SW 1271 (cell line): ENCODE measurements at places on chromosomes 1 and 21.

DNA sequence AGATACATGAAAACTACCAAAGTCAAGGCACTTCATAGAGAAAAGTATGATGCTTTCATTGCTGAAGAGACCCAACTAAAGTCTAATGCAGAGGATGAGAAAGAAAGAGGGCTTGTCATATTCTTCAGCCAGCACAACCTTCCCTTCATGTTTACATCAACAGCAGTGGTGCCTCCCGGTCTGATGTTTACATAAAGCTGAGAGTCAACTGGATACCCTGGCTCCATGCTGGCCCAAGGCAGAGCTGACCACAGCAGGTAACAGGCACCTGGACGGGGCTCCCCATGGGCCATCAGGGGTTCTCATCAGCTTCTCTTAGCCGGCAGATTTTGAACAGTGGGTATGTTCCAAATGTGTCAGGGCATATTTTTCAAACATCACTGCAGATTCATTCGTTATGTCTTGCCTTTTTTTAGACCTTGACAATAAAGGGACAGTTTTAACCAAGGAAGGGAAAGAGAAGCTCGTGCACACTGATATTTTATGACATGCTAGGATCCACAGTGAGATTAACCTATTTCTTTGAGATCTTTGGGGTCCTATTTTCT lies 117.1 kb downstream of the NRIP1 start:
- DNase-seq: no peak

- no peak for DNase-seq
Measured at GRCh38 chr1:6172549-6172948, 7.6 kb downstream of the CHD5 start.

GRCh38 chr1:10065760-10066159 lies 33.0 kb downstream of the UBE4B start:
- no peak for DNase-seq

DNA sequence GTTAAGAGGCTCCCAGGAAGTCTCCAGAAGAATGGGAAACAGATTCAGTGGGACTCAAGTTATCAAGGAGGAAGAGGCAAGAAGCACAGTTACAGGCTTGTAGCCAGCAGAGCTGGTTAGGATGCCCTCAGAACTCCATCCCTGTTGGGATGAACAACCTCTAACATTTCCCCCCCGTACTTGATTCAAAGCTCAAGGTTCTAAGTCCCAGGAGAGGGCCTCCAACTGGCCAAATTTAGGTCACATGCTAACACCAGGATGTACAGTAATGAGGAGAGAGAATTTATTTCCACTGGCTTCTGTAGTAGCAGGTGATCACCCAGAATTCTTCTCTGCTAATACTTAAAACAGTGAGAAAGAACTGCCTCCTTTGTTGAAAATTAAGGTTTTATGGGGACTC lies 22.3 kb upstream of the HSPA13 start:
- no peak for DNase-seq

- DNase-seq: no peak
Measured at GRCh38 chr1:199242601-199243000, 603.8 kb downstream of the PTPRC start.

DNA sequence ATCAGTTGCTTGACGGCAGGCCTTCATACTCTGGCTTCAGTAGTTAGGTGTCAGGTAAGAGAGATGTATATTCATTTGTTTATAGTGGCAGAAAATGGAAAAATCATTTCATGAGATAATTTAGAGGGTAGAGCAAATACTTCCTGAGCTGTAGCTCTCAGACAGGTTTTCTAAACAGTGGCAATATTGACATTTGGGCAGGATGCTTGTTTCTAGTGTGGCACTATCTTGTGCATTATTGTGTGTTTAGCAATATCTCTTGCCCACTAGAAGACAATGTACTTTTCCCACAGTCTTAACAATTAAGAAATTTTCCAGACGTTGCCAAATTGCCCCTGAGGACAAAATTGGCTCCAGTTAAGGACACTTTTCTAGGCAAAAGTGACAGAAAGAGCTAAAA lies 1143.1 kb downstream of the PLA2G4A start:
- no peak for DNase-seq

DNA sequence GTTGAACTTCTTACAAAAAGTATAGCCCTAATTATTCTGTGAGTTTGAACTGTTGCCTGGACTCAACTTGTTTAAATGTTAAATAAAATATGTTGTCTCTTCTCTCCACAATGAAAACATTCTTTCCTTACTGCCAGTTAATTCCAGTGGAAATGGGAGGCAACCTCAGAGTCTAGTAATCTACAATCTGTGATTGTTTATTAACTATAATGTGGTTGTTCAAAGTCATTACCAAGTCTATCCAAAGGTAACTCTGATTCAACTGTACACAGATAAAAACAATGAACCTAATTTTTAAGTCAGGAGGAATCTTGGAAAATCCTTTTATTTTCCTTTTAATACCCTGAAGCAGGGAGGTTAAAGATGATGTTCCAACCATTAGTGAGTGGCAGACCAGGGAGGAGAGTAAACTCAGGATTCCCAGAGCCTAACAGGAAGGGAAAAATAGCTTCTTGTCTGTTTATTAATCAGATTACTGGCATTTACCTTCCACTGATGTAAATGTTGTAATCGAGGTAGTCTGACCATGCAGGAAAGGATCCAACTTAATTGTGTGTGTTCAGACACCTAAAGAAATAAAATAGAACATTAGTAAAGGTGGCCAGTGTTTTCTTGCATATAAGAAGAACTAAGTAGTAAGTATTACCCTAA lies 57.1 kb upstream of the TBX15 start:
- DNase-seq: no peak

DNA sequence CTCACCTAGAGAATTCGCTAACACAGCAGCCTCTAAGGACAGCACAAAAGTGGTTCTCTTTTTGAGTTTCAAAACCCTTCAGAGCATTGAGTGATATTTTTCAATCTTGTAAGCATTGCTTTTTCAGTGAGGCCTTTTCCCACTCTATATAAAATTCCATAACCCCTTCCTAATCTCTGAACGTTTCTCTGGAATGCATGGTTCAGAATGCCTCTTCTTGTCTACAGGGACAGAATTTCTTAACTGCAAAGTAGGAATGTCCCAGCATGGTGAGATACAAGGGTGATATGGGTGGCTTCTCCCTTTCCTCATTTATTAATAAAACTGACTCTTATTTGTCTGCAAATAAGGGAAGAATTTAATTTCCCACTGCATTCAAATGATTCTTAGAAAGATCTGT lies 377.9 kb downstream of the LTN1 start:
- no peak for DNase-seq

DNA sequence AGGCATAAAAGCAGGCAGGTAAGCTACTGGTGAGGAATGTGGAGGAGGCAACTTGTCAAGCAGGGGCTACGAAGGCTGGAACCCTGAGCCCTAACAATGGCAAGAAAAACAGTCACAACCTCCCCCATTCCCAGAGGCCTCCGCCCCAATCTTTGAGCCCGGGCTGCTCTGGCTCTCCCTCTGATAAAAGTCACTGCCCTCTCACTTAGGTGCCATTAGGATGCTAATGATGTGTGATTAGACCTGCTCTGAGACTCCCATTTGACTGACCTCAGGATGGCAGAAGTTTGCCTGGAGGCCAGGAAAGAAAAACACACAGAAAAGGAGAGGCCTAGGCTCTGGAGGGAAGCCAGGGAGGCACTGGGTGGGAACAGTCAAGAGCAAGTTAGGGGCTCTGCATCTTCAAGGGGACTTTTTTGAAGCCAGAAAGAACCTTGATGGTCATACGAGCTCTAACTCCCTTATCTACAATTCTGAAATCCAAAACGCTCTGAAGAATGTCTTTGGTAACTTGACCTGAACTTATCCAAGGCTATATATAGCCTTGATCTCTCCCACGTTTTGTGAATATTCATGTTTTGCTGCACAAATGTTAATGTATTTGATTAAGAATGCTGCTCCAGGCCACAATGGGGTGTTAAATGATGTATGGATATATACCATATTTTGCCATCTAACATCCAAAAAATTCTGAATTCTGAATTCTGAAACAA lies 98.9 kb downstream of the TRABD2B start:
- no peak for DNase-seq

DNA sequence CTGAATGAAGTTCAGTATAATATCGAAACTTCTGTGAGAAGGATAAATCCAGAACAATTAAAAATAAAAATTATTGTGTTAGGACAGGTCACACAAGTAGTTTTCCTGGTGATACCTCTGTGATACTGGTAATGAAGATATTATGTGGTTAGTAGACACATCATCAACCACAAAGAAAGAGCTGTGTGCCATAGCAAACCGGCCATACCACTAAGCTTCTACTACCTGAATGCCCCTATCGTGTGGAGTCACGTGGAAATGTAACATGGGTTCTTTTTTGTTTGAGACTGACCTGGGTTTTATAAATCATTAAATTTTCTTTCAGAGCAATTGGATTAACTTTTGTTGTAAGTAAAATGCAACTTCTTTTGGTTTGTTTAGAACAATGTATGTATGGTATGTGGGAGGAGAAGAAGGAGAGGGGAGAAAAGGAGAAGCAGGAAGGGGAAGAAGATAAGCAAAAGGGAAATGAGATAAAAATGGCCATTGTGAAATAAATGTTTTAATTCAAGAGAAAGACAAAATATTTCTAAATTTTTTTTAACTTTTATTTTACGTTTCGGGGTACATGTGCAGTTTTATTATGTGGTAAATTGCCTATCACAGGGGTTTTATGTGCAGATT lies 58.2 kb upstream of the LRRC8B start:
- no peak for DNase-seq

DNA sequence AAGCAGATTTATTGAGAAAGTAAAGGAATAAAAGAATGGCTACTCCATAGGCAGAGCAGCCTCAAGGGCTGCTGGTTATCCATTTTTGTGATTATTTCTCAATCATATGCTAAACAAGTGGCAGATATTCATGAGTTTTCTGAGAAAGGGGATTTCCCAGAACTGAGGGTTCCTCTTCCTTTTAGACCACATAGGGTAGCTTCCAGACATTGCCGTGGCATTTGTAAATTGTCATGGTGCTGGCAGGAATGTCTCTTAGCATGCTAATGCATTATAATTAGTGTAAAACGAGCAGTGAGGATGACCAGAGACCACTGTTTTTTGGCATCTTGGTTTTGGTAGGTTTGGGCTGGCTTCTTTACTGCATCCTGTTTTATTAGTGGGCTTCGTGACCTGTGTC lies 16.8 kb upstream of the FMN2 start:
- DNase-seq: no peak

DNA sequence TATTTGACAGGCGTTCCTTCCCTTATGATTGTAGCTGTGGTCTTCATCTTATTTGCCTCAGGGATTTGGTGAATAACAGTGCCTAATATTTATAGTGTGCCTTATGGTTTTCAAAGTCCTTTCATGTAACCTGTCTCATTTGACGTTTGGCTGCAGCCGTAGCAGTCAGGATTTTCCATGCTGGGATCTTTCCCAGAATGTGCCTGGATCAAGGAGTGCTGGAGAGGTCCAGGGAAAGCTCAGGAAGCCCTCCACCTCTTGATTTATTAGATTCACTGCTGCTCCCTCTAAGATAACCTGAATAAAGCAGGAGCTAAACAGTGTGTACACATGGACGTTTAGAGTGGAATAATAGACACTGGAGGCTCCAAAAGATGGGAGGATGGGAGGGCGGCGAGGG lies 5.2 kb downstream of the C1orf21 start:
- DNase-seq: no peak

- no peak for DNase-seq
Measured at GRCh38 chr1:119981986-119982815, 85.9 kb upstream of the ADAM30 start.

DNA sequence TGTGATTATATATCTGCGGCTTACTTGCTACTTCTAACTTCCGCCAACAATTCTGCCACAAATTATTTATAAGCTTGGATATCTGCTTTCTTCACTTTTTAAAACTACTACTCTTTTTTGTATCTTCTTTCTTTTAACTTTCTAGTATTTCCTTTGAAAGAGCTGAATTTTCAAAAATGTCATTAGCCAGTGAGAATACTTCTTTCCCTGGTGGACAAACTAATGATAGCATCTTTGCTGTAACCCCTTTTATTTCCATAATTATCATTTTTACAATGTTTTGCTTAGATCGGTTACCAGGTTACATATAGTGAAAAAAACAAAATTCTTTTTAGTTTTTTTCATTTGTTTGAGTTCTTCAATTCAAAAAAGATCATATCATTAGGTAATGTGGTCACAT lies 355.9 kb upstream of the ADGRL4 start:
- DNase-seq: no peak

- no peak for DNase-seq
Measured at GRCh38 chr1:83960669-83961277, 38.2 kb downstream of the TTLL7 start.

- no peak for DNase-seq
Measured at GRCh38 chr1:61132645-61133334, 50.4 kb downstream of the NFIA start.

DNA sequence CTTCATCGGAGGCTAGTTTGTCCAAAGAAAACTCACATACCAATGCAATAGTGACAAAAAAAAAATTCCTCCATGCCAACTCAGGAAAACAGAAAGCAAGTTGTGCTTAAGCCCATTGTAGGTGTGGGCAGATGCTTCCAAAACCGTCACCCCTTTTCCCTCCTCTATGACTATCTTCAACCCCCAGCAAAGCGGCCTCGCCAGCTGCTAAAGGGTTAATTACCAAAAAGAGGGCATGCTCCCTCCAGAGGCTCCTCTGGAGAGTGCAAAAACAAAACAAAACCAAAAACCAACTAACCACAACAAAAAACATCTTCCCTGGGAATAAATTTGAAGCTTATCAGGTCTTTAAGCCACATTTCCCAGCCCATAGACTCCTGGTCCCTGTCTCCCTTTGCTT lies 1.2 kb downstream of the LMOD1 start:
- DNase-seq: no peak

GRCh38 chr21:32770871-32771523 lies 558 bp downstream of the PAXBP1 start:
- DNase-seq: no peak

DNA sequence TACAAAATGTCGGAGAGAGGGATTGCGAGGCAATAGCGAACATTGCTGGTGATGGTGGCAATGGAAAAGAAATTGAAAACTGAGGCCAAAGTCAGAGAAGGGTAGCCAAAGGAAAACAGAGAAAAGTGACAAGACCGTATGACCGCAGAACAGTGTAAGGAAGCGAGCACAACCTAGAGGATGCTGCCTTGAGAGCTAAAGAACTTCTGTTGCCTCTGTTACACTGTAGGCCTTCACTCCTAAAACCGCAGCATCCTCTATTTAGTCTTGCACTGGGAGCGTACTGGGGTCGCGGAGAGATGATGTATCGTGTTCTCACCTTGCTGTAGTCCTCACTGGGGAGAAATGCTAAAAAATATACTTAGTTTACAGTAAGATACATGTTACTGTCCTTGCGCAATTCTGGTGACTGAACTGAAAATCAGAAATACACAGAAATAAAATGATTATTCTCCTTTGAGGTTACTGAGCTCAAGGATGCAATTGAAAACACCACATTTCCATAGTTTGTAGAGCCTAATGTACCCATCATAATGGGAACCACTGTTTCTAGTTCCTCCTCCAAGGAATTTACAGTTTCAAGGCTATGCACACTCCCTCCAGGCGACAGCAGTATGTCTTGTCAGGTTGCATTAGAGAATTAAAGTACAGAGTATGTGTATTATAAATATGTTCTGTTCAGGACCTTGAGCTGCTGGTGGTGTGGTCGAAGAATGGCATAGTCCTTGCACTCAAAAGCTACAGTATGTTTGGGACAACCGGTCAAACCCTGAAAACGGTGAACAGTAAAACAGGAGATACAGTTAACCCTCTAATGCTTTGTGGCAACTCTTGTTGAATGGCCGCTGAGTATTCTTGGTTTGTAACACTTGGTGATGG lies 1.3 kb downstream of the NEK7 start:
- DNase-seq: no peak

- DNase-seq: no peak
Measured at GRCh38 chr1:57532299-57532698, 108.4 kb upstream of the DAB1 start.
